Neural progenitor cell (in vitro differentiated cells): ENCODE measurements at places on chromosomes 1 and 21. TPM values are rescaled to one million over a fixed set of nuclear protein-coding genes. Genes with fewer than 3 reads are reported as not detected.
A peak's percentile ranks its signal among the peaks of the same experiment; 100 is the strongest.

GRCh38 chr1:7253118-7253480 lies 467.8 kb downstream of the CAMTA1 start:
- DNase-seq = no peak

GNAT2 gene
- 0.25 TPM in 1 of 2 replicates, not detected in the other for total RNA-seq

DNA sequence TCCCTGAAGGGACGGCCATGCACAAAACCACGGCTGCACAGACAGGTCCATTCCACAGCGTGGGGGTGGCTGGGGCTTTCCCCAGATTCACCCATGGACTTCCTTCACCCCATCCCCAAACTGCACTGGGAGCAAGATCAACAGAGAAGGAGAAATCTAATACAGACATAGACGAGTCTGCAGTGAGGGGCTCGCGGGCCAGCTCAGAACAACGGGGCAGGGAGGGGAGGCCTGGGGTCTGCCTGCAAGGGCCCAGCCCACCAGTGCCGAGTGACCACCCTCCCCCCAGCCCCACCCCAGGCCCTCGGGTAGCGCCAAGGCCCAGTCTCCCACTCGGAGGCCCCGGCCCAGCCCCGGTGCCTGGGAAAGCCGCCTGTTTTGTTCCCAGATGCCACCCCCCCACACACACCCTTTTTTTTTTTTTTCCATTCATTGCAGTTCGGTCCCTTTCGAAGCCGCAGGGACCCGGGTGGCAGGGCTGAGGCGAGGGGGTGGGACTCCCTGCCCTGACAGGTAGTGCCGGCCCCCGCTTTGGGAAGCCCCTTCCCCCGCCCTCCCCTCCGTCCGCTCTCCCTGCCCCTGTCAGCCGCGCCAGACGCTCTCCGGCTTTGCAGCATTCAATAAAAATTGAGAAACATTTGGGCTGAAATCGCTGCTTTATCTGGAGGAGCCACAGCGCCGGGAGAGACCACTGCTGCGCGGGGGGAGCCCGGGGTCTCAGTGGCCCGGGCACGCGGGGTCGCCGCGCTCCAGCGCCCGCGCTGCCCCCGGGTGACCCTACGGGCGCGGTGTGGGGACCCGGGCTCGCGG lies 543 bp upstream of the EPHB2 start:
- DNase-seq = peak; percentile 85

GRCh38 chr1:202343652-202344349 lies 2.1 kb upstream of the UBE2T start:
- peak; percentile 66 for DNase-seq

DNA sequence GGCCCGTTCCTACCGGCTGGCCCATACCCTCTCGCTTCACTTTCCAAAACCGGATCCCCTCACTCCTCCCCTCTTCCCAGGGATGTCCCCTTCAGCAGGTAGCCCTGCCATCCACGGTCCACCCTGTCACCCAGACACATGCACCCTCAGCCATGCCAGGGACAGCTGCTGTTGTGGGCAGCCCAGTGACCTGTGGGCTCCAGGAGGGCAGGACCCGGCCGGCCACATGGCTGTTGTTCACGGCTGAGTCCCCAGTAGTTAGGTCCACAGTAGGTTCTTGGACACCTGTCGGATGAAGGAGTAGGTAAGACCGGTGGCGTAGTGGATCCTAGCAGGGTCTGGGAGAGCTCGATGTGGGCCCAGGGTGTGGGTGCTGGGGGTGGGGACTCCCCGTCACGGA lies 12.5 kb downstream of the SPSB1 start:
- DNase-seq = no peak

- no peak for DNase-seq
Observed at GRCh38 chr1:150876119-150876454, 312 bp downstream of the ARNT start.

EVA1C gene
- 0.56 and 1.2 TPM in 2 replicates for total RNA-seq

- DNase-seq = no peak
Observed at GRCh38 chr1:117436513-117436912, 69.3 kb downstream of the MAN1A2 start.

- DNase-seq = no peak
Observed at GRCh38 chr1:25738499-25738898, 61.5 kb upstream of the SELENON start.

DNA sequence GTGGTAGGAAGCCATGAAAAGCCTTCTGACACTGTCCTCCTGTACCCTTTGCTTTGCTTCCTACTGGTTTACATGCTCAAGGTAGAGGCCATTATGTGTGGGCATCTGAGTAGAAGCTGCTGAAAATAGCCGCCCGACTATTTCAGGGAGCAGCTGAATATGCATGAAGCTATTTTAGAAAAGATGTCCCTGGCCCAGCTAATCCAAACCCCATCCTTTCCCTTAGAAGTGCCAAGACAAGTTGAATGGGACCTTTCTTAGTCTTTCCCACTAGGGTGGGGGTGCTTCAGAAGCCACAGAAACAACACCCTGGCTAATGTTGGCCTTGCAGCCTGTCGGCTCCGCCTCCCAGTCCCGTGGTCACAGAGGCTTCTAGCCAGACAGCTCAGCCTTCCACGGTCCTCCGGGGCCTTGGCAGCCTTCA lies 205.1 kb upstream of the EDN2 start:
- no peak for DNase-seq

DNA sequence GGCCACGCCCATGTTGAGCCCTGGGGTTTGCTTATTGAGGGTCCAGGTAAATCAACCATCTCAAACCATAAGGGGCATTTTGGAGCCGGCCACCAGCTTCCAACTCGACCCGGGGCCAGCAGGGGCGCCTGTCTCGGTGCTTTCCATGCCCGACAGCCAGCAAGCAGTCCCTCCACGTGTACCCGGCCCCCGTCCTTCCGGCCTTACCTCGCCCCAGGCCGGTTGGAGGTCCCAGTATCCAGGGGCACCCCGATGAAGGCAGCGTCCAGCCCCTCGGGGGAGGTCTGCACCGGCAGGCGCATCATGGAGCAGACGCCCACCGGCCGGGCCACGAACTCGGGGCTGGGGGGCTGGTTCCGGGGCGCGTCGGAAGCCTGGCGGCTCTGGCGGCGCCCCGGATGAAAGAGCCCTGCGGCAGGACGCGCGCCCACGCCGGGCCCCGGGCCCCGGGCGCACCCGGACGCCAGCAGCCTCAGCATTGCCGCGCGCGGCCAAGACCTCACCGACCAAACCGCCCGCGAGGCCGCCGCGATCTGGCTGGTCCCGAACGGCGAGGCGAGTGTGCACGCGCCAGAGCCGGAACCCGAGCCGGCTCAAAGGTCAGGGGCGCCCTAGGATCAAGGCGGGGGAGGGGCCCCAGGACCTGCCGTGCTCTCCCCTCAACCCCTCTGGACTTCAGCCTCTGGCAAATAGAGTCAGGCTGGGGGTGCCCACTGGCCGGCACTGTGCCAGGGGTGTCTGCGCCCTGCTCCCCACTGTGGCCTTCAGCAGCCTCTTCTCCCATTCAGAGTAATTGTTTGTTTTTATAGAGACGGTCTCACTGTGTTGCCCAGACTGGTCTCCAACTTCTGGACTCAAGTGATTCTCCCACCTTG lies at the start of gene AGMAT:
AGMAT (minus strand) TSS at position 563 of the 875 bp plus-strand sequence; CDS start at position 479, 84 bp downstream.
- peak; percentile 73 for DNase-seq

ST3GAL3 gene
- 13.6 and 29.7 TPM in 2 replicates for total RNA-seq

GRCh38 chr1:112358798-112359408 lies 37.1 kb upstream of the CTTNBP2NL start:
- DNase-seq = peak; percentile 65

DNA sequence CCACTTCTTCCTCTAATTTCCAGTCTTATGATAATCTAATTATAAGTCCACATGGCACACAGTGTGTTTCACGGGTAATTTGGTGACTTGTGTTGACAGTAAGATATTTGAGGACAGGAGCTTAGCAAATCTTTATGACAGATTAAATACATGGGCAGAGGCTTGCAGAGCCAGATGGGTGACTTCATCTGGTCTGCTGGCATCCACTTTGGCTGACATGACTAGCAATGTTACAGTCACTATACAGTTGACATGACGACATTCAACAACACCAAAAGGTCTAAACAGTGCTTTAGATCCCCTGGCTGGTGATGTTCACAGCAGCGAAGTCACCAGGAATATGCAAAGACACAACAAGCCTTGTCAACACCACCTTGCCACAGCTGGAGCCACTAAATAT lies 147.2 kb downstream of the ETS2 start:
- no peak for DNase-seq

NAXE gene
- 32.8 and 51.3 TPM in 2 replicates for total RNA-seq

- DNase-seq = no peak
Observed at GRCh38 chr1:184630679-184631060, 124.0 kb downstream of the EDEM3 start.

- DNase-seq = no peak
Observed at GRCh38 chr1:107991371-107992066, 26.5 kb upstream of the VAV3 start.

GBP2 gene
- not detected in 2 replicates for total RNA-seq

DNA sequence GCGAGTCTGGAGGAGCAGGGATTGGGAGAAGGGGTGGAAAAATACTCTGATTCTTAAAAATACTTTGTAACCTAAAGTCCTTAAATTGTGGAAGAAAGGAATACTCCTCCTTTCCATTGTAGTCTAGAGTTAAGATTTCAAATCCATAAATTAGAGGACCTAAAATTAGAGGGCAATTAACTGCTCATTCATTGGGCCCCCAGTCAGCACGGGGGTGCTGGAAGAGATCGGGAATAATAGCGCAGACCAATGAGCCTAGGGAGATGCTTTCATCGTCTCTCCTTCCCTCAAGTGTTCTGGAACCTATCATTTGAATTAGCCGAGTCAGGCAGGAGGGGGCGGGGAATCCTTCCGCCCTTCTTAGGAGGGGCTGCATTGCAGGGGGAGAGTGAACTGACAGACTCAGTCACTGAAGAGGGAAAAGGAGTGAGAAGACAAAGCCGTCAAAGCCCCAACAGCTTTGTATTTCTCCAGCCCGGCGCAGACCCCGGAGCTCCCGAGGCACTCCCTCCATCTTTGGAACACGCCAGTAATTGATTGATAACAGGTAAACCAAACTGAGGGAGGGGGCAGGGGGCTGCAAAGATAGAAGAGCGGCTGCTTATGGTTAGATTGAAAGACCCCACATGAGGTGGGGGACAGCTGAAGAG lies at the start of gene MLLT11:
MLLT11 (plus strand) TSS at position 391 of the 650 bp plus-strand sequence. CDS start 6,828 bp downstream, outside the sequence.
- DNase-seq = peak; percentile 94

- no peak for DNase-seq
Observed at GRCh38 chr21:45384656-45385548, 20.1 kb upstream of the COL18A1 start.

GRCh38 chr21:15128267-15128666 lies 63.5 kb upstream of the NRIP1 start:
- no peak for DNase-seq

NPPA gene
- total RNA-seq = not detected in 2 replicates

DNA sequence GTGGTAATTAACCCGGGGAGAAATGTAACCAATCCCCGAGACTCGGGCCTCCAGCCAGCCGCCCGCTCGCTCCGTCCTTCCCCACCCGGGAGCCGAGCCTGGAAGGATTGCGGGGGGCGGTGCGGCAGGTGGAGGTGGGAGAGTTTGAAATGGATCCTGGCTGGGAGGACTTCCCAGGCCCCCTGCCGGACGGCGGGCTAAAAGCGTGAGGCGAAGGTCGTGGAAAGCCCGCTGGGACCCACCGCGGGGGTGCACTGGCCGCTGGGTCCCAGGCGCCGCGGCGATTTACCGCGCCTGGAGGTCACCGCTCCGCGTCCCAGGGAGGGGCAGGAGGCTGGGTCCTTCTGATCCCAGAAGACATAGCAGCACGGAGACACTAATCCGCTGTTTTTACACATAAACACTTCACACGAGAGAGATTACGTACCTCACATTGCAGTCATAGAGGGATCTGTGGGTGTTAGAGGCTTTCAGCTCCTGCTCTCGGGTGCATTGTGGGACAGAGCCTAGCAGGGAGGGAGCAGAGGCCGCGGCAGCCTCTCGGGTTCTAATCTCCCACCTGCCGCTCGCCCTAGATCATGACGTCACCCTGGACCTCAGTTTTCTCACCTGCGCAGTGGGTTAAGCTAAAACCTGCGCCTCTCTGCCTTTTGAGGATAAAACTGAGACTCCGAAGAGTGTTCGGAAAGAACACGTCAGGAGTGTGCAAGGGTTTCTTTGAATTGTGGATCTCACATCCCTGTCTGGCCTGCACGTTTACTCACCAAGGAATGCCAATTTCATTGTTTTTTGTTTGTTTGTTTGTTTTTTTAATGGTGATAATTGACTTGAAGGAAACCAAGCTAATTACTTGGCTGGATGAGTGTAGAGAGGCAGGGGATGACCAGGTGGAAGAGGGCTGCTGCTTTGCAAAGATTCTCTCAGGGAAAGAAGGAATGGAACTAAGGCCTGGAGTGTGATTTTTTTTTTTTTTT lies 17.1 kb upstream of the TMEM9 start:
- DNase-seq = peak; percentile 66

DNA sequence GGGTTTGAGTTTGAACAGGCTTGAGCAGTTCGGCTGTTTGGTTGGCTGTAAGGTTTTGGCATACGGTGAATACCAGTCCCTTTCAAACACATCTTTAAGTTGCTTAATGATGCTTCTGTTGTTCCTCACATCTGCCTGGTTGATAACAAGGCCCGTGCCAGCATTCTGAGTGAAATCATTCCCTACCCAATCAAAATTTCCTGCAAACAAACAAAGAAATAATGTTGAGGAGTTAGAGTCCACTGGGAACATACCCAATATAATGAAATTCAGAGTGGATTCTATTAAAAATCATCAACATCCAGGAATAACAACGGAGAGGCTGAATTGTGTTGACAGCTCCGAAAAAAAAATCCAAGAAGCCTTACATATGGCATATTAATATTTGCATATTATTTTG lies 91.0 kb upstream of the MAP1LC3C start:
- DNase-seq = no peak

GRCh38 chr1:223680188-223680587 lies 14.7 kb upstream of the CAPN8 start:
- DNase-seq = no peak

DNA sequence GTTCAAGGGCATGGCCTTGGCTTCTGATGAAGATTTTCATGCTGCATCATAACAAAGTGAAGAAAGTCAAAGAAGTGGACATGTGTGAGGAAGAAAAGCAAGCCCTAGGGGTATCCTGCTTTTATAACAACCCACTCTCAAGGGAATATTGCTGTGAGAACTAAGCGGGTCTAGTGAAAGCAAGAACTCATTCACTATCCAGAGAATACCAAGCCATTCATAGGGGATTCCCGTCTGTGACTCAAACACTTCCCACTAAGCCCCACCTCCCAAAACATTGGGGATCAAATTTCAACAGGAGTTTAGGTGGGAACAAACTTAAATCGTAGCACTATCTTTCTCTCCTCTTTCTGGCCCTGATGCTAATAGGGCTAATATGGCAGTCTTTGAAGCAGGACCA lies 98.5 kb upstream of the CTTNBP2NL start:
- no peak for DNase-seq

GRCh38 chr1:75707191-75707590 lies 17.3 kb upstream of the ACADM start:
- DNase-seq = no peak

GRCh38 chr1:30323841-30324240 lies 399.5 kb downstream of the MATN1 start:
- no peak for DNase-seq

GRCh38 chr21:35976481-35976880 lies 83.8 kb downstream of the SETD4 start:
- no peak for DNase-seq

KDF1 gene
- 1.1 TPM in 1 of 2 replicates, not detected in the other for total RNA-seq

GRCh38 chr1:57424231-57425027 lies 569 bp upstream of the DAB1 start:
- peak; percentile 81 for DNase-seq

DENND2D gene
- total RNA-seq = not detected in 2 replicates
